ENCODE measurements at places on chromosomes 5 and 9.

DNA sequence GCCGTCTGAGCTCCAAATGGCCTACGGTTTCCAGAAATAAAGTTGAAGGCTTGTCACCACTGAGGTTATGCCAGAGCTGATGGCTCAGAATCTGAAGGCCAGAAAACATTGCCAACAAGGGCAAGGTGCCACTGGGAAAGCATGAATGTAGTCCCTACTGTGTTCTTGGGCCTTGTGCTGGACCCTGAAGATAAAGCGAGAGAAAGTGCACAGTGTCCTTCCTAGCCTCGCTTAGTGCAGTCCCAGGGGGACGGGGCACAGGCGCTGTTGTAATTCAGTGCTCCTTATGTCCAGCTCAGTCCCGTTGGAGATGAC lies 84.5 kb downstream of the NDFIP1 start:
- DNase-seq: no peak

DNA sequence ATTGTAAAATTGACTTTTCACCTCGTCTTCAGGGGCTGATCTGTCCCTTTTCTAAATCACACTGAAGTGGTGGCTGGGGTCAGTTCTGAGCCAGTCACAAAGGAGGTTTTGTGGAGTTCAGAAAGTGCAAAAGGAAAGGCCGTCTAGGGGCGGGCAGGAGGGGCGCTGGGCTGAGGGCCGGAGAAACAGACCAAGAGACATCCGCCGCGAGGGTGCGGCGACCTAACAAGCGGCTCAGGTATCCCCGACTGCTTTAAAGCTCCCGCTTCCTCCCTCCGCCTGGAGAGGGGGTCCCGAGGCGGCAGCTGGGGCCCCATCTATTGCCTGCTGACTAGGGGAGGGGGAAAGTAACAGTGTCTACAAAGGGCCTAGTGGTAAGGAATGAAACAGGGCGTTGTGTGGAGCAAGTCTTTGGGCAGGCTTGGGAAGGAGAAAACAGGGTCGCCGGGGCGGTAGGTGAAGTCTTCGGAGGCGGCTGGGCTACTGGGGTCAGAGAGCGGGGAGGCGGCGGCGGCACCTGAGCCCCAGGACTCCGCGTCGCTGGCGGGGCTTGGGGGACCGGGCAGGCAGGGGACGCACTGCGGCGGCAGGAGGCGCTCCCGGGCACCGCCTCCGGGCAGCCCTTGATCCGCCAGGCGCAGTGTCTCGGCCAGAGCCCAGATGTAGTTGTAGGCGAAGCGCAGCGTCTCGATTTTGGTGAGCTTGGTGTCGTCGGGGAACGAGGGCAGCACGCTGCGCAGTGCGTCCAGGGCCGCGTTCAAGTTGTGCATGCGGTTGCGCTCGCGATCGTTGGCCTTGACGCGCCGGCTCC lies 950 bp downstream of the NEUROG1 start:
- DNase-seq: no peak

DNA sequence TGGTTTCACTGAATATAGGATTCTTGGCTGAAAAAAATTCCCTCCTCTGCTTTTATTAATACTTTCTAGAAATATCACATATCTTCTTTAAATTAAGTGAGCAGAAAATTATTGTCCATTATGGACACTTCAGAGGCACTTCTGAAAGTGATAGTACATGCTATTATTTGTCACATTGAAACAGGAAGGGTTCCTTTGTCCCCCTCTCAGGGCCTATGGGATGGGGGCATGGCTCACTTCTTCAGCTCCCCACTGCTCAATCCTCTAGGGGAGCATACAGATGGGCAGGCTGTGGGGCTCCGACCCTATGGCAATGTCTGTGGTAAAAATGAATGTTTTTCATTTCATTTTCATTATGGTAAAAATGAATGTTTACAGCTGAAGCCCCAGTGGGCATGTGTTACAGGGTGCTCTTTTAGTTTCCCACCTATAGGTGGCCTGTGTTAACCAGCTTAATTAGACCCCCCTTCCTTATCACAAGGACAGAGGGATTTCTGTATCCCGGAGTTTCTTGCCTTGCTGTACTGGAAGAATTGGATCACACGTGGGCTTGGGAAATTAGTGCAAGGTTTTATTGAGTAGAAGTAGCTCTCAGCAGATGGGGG lies 1225.2 kb downstream of the PTPRD start:
- no peak for DNase-seq

- no peak for DNase-seq
Observed at GRCh38 chr5:132074091-132074771, 642 bp downstream of the CSF2 start.

DNA sequence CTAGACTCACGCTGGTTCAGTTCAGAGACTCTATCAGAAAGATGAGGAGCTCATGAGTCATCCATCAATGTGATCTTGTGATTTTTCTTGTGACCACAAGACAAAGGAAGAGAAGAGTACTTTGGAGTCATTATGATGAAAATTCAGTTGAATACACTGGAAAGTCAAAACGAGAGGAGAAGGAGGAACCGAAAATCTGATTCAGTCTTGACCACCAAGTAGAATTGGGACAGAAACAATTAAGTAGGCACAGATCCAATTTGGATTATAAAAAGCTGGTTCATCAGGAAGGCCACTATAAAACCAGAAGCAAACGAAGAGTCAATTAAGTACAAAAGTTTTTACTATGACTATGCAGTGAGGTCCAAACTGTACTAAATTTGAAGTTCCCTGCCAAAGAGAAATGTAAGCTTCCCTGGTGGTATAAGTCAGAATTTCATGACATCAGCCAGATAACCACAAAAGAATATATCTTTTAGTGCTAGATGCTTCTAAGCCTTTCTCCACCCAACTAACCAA lies 90.9 kb downstream of the THBS4 start:
- no peak for DNase-seq

- DNase-seq: no peak
Observed at GRCh38 chr9:137524981-137525317, 25.3 kb downstream of the PNPLA7 start.

GRCh38 chr9:136703276-136703860 lies 9.0 kb upstream of the DIPK1B start:
- no peak for DNase-seq

DNA sequence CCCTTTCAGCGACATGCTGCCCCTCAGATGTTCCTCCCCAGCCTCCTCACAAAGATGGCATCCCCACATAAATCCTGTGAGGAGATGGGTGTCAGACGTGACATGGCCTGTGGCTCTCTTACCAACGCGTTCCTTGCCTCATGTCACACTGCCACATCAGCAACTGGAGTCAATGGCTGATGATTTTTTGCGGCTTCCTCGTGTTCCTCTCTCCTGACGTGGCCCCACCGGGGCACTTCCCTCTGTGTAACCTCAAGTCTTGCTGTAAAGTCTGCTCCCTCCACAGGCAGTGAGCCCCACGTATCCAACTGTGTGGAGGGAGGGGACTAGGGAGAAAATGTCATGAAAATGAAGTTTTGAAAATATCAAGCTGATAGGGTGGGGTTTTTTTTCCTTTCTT lies 53.2 kb upstream of the SHISAL2B start:
- no peak for DNase-seq

- no peak for DNase-seq
Observed at GRCh38 chr9:107312376-107313050, 29.4 kb downstream of the RAD23B start.

GRCh38 chr9:110329639-110330230 lies 7.9 kb downstream of the TXNDC8 start:
- DNase-seq: no peak

DNA sequence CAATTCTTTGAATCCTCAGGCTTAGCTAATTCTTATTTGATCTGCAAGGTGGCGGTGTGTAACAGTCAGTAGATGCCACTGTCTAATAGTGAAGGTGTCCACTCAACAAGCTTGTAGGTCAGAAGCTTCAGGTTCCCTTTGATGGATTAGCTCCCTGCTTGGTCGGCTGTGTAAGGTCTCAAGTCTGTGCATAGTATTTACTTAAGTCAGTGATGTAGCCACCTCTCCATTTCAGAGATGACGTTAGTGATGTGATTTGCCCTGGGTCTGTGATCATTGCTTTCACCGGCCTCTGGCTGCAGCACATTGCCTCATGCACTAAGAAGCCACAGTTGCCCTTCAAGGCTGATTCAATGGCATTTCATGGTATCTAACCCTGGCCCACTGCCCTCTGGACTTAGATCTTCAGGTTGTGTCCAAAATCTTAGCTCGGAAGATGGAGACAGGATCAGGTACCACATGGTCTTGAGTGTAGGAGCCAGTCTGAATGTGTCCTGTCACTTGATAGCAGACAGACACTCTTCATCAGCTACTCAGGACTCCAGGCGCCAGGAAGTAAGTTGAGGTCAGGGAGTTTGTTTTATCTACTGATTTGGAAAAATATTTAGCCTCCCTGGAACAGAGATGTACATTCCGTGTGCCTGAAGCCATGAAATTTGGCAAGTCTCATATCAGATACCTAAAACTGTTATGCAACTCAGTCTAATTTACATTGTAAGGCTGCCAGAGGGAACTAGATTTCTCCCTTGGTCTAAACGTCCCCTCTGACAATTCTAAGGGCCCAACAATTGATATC lies 42.9 kb downstream of the SUB1 start:
- DNase-seq: no peak

DNA sequence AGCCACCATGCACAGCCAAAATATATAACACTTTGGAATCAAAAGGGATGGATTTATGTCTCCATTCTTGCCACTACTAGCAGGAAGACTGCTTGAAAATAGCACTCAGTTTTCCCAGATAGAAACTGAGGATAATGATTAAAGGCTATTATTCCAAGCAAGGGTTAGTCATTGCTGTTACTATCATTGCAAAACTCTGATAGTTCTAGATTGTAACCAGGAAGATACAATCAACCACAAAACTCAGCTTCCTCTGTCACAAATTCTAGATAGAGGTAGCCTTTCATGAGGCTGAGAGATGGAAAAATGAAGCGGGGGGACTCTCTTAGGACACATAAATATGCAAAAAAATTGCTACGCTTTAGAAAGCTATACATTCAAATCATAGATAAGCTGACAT lies 3.1 kb downstream of the ANXA1 start:
- DNase-seq: no peak

DNA sequence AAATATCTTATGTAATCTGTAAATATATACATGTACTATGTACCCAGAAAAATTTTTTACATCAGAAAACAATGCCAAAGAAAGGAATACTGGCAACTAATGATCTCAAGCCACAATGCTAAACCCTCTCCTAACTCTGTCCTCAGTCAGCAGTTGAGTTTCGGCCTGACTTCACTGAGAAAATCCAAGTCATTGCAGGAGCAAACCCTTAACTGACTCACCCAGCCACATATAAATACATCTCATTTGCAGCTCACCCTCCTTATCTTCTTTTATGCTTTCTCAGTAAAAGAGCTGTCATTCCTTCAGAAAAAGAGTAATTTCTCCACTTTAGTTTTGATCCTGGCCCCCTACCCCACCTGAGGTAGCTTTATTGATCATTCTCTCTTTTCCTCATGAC lies 46.1 kb upstream of the TMED7 start:
- no peak for DNase-seq

- DNase-seq: no peak
Observed at GRCh38 chr5:3027185-3027865, 275.8 kb upstream of the IRX2 start.

- no peak for DNase-seq
Observed at GRCh38 chr5:180394031-180394636, 41.0 kb upstream of the GFPT2 start.

DNA sequence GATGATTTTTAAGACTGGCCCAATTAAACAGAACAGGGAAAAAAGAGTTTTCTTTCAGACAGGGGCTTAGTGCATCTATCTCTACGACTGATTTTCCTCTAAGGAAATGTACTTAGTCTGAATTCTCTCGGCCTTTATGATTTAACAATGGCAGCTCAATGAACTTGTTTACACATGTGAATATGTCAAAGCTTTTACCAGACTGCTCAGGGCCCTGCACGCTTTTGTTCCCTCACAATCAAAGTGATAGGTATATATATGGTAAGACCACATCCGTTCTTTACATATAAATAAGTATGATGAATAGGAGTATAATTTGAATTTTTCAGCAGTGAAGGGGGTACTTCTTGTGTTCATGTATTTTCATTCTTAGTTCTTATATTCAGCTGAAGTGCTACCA lies 27.6 kb downstream of the LEAP2 start:
- no peak for DNase-seq

GRCh38 chr5:80216096-80216495 lies 39.8 kb downstream of the SERINC5 start:
- DNase-seq: no peak

DNA sequence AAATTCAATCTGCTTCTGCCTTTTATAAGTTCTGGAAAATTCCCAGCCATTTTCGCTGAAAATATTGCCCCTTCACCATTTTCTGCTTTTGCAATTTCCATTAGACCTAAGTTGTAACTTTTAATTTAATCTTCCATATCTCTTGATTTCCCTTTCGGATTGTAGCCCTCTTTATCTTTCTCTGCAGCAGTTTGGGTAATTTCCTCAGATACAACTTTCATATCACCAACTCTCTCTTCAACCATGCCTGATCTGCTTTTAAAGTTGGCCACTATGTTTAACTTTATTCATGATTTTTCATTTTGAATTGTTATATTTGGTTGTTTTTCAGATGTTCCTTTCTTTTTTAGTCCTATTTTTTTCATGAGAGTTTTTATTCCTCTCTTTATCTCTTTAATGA lies 157.0 kb upstream of the VLDLR start:
- DNase-seq: no peak

DNA sequence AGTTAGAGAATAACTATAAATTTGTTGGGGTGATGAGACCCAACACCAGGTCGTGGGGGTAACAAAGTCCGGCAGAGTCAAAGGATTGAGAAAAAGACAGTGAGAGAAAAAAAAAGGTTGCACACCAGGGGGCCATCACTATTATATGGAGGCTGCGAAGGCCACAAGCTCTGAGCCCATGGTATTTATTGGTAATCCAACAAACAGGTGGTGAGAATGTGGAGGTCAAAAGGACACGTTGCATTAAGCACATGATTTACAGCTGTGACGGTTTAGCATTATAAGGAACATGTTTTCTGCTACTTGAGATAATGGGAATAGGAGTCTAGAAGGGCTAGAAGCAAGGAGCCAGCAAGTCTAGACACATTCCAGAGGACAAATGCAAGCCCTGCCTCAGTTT lies 2202.2 kb upstream of the C9orf72 start:
- DNase-seq: no peak

DNA sequence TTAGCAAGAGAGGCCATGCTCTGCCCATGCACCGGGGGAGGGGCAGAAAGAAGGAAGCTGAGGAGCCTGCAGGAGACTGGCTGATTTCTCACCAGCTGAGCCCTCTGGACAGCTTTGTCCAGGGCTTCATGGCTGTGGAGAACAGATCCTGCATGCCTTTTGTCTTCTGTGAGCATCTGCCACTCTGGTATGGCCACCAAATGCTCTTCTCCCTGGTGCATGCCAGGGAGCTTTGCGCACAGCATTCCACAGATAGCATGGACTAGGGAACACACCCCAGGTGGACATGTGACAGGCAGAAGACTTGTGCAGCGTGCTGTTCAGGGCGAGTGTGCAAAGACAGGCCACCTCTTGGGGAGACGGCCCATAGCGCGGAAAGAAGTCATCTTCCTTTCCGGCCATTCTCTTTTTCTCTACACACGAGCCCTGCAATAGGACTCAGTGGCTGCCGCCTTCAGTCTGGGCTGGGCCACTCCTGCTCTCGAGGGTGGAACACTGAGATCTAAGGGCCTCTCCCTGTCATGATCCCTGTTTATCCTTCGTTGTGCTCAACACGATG lies 56.7 kb downstream of the GADD45G start:
- DNase-seq: no peak

GRCh38 chr9:124125651-124125977 lies 114.0 kb downstream of the LHX2 start:
- no peak for DNase-seq
